ENCODE measurements at places on chromosomes 7 and 10. TPM values are rescaled to one million over a fixed set of nuclear protein-coding genes. Genes with fewer than 3 reads are reported as not detected.
A peak's percentile ranks its signal among the peaks of the same experiment; 100 is the strongest.

- DNase-seq = peak; percentile 61
These were observed 40.5 kb downstream of the PRSS2 start for GRCh38 chr7:142811154-142811737.

GRCh38 chr7:121337398-121337797 lies 8.6 kb downstream of the WNT16 start:
- no peak for DNase-seq

- DNase-seq = peak; percentile 98
These were observed at the start of gene MLXIPL for GRCh38 chr7:73623798-73624668. Gene MLXIPL, minus strand, starts transcription at chr7:73624522. Its CDS starts 30 bp downstream, at chr7:73624492.

DNA sequence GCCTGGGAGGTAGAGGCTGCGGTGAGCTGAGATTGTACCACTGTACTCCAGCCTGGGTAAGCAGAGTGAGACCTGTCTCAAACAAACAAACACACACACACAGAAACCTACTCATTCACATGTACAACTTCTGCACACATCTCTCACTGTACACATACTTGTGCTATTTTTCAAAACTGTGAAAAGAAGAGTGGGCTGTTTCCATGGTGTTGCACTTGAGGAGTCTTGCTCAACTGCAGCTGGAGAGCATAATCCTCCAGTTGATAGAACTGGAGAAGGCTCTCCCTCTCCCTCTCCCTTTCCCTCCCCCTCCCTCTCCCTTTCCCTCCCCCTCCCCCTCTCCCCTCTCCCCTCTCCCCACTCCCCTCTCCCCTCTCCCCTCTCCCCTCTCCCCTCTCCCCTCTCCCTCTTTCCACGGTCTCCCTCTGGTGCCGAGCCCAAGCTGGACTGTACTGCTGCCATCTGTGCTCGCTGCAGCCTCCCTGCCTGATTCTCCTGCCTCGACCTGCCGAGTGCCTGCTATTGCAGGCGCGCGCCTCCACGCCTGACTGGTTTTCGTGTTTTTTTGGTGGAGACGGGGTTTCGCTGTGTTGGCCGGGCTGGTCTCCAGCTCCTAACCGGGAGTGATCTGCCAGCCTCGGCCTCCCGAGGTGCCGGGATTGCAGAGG lies 43.7 kb upstream of the DLD start:
- DNase-seq = no peak

The PON3 gene
- 0.54 TPM for total RNA-seq

Data from endodermal cell (in vitro differentiated cells).